ENCODE measurements at places on chromosomes 3 and 15.
A peak's percentile ranks its signal among the peaks of the same experiment; 100 is the strongest.

DNA sequence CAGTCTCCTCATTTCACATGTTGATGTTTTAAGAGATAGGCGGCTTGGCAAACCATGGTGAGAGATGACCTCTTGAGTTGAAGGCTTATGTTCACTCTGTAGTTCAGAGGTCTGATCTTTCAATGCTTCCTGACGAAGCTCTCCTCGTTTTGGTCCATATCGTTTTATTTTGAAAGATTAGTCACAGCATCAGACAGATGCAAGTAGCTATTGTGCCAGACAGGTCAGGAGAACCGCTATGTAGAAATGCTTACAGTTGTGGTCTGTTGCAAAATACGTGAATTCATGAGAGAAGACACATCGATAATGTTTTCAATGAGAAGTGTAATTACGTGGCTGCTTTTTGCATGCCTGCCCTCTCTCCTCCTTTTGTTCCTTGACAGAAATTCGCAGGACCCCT lies 47.5 kb downstream of the CHL1 start:
- DNase-seq, result no peak

- no peak for DNase-seq
Measured at GRCh38 chr3:48305396-48305795, 28.1 kb downstream of the SPINK8 start.

- no peak for DNase-seq
Measured at GRCh38 chr15:87374339-87374738, 882.2 kb downstream of the NTRK3 start.

DNA sequence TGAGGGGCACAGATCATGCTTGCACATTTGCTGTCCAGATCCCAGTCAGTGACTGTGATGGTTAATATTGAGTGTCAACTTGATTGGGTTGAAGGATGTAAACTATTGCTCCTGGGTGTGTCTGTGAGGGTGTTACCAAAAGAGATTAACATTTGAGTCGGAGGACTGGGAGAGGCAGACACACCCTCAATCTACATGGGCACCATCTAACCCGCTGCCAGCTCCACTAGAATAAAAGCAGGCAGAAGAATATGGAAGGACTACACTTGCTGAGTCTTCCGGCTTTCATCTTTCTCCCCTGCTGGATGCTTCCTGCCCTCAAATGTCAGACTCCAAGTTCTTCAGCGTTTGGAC lies 5.1 kb downstream of the GP9 start:
- DNase-seq, result no peak

GRCh38 chr3:53169045-53169831 lies 8.2 kb downstream of the PRKCD start:
- no peak for DNase-seq

- no peak for DNase-seq
Measured at GRCh38 chr15:40768521-40769273, 1.1 kb upstream of the C15orf62 start.

- DNase-seq, result no peak
Measured at GRCh38 chr15:57328479-57328878, 47.8 kb upstream of the CGNL1 start.

- no peak for DNase-seq
Measured at GRCh38 chr15:59143281-59143680, 38.3 kb downstream of the CCNB2 start.

DNA sequence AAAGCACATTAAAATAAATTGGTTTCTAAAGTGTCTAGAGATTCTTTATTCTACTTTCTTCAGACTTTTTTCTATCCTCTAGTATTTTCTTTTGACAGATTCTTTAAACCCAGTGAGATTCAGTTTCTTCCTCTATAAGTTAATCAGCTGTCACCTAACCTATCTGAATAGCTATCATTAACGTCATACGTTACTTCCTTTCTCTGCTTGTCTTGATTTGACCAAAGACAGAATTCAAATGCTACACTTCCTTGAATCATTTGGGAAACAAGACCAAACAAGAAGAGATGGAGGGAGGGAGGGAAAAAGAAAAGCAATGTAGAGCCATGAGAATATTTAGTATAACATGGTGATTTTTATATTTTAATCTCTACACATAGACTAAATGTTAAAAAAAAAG lies 235.2 kb downstream of the NAALADL2 start:
- no peak for DNase-seq

- no peak for DNase-seq
Measured at GRCh38 chr15:73030122-73030679, 22.1 kb upstream of the NEO1 start.

DNA sequence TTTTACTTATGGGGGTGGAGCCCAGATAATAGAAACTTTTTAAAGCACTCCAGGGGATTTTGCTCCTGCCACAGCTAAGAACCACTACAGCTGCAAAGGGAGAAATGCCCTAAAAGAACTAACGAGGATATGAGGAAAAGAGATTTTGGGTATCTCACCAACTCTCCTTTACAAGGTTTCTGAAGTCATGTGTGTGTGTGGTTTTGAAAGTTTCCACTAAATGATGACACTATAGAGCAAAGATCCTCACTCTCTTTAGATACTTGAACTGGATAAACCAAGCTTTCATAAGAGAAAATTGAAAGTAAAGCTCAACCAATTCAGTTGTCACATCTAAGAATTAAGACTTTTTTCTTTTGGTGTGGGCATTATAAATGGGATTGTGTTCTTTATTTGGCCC lies 455.3 kb upstream of the ALCAM start:
- DNase-seq, result no peak

GRCh38 chr3:13827256-13827655 lies 52.6 kb downstream of the WNT7A start:
- DNase-seq, result no peak

GRCh38 chr15:64209680-64210334 lies 47.0 kb upstream of the PPIB start:
- no peak for DNase-seq

DNA sequence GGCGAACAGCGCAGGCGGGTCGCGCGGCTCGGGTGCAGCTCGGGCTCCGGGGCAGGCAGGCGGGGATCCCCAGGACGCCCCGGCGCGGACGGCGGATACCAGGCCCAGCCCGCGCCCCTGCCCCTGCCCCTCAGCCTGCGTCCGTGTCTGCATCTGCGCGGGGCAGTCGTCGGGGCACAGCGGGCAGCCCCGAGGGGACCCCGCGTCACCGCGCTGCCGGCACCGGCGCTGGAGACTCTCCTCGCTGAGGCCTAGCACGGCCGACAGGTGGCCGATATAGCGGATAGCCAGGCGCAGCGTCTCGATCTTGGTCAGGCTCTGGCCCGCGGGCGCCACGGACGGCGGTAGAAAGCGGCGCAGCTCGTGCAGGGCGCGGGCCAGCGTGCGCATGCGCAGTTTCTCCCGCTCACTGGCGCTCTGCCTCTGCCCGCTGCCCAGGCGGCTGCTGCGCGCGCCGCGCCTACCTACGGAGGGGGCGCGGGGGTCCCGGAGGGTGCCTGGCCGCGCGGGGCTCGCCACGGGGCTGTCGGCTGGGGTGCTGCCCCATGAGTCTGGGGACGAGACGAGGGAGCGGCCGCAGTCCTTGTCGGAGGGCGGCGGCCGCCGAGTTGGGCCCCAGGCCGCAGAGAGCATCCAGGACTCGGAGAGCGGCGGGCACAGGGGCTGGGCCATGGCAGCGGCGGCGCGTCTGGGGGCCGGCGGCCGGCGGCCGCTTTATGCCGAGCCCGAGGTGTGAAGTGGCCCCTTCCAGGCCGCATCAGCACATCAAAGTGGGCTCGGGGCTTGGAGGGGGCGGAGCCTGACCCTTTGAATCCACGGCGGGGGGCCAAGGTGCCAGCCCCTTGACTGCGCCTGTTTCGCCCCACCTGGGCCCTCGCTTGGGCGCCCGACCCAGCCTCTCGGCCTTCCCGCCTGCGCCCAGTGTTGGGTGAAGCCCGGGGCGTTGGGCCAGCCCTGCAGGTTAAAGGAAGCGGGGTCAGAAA lies at the start of gene MESP1:
Gene MESP1, minus strand, starts transcription at position 690 of the 983 bp plus-strand sequence. Its CDS starts 18 bp downstream, at position 672.
- peak; percentile 37 for DNase-seq

- DNase-seq, result no peak
Measured at GRCh38 chr15:61621146-61621545, 392.0 kb upstream of the RORA start.

DNA sequence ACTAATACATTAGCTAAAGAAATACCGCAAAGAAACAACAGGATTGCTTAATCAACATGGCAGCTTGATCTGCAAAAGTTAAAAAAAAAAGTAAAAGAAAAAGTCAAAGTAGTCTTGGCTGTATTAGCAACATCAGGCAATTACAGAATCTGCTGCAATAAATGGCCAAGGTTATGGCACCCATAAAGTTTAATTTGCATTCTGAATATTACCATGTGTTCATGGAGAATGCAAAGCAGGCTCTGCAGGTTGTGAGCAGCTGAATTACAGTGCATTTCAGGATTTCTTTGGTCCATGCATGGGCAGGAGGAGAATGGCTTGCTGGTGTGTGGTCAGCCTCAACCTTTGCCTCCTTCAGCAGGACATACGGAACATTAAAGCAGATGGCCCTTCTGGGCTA lies 199.1 kb upstream of the AZI2 start:
- DNase-seq, result no peak
